Activated CD4-positive, CD25-positive, alpha-beta regulatory T cell (primary cell): ENCODE measurements at places on chromosomes 1 and 21.

GRCh38 chr21:17532292-17532691 lies 19.4 kb downstream of the CXADR start:
- no peak for DNase-seq

- no peak for DNase-seq
Measured at GRCh38 chr21:38297194-38297631, 40.4 kb downstream of the KCNJ15 start.

- no peak for DNase-seq
Measured at GRCh38 chr1:61120998-61121397, 38.6 kb downstream of the NFIA start.

GRCh38 chr1:30101487-30102227 lies 621.7 kb downstream of the MATN1 start:
- DNase-seq: no peak

- no peak for DNase-seq
Measured at GRCh38 chr1:57959531-57960241, 535.8 kb upstream of the DAB1 start.

DNA sequence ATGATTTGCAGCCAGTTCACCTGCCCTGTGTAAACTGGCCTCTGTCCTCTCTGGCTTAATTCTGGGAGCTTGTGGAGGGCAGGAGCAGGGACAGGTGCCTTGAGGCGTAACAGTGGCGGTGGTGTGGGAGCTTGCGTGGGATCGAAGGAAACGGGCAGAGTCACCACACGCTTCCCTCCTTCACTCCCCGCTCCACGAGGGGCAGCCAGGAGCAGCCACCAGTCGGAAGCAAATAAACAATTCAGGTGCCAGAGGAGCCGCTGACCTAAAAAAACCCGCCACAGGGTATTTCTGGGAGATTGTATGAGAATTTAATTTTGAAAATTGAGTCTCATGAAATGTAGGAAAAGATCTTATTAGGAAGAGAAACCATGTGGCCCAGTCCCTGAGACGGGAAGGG lies 26.0 kb downstream of the FAAP20 start:
- DNase-seq: no peak

- DNase-seq: no peak
Measured at GRCh38 chr1:40350391-40350790, 23.1 kb upstream of the SMAP2 start.

DNA sequence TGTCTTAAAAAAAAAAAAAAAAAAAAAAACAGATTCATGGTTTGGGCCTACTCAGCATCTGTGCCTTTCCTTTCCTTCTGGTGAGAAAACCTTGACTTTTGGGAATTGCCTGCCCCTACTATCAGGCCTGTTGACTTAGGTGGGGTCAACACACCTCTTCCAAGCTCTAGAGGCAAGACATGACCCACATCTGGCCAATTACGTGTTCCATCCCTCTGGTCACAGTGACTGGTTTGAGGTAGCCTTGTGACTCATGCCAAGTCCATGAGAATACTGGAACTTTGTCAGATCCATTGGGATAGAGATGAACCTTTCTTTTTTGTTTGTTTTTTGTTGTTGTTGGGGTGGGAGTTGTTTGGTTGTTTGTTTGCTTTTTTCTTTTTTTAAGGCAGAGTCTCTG lies 37.3 kb upstream of the KHDRBS1 start:
- no peak for DNase-seq

- no peak for DNase-seq
Measured at GRCh38 chr1:150529017-150529416, 13.5 kb downstream of the FALEC start.

- DNase-seq: no peak
Measured at GRCh38 chr1:155175927-155176371, 2.3 kb downstream of the TRIM46 start.

- DNase-seq: no peak
Measured at GRCh38 chr1:173417563-173417962, 59.6 kb upstream of the PRDX6 start.

DNA sequence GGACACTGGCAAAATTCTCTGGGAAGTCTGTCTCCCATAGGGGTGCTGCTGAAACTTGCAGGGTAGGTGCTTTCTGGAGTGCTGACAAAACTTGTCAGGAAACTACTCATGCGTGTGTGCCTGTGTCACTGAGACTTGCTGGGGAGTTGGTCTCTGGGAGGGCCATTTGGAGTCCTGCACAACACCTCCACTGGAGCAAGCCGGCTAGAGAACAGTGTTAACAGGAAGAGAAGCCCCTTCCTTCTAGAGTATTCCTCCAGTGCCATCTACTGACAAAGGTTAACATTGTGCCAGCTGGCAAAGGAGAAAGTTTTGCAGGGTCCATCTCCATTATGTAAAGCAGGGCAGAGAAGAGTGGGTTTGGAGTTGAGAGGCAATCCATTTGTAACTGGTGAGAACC lies 30.0 kb downstream of the ZMYM4 start:
- DNase-seq: no peak

GRCh38 chr1:46556822-46557221 lies 5.4 kb upstream of the KNCN start:
- DNase-seq: no peak

GRCh38 chr1:230563591-230563990 lies 78.7 kb upstream of the COG2 start:
- DNase-seq: no peak

- no peak for DNase-seq
Measured at GRCh38 chr1:94202241-94202640, 35.1 kb downstream of the ARHGAP29 start.

- DNase-seq: no peak
Measured at GRCh38 chr1:62784509-62785365, 805 bp downstream of the ATG4C start.

DNA sequence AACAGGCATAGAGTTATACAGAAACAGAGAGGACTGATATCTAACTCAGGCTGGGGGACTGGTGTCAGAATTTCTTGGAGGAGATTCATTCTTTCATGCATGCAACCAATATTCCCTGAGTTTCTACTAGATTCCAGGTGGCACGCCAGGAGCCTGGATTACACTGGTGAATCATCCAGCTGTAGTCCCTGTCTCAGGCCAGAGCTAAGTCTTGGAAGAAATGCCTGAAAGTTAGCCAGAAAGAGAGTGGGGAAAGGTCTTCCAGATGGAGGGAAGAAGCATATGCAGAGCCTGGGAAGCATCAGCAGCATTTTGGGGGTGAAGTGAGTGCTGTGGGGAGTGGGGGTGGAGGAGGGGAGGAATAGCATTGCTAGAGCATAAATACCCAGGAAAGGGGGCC lies 239.1 kb downstream of the OMA1 start:
- no peak for DNase-seq

DNA sequence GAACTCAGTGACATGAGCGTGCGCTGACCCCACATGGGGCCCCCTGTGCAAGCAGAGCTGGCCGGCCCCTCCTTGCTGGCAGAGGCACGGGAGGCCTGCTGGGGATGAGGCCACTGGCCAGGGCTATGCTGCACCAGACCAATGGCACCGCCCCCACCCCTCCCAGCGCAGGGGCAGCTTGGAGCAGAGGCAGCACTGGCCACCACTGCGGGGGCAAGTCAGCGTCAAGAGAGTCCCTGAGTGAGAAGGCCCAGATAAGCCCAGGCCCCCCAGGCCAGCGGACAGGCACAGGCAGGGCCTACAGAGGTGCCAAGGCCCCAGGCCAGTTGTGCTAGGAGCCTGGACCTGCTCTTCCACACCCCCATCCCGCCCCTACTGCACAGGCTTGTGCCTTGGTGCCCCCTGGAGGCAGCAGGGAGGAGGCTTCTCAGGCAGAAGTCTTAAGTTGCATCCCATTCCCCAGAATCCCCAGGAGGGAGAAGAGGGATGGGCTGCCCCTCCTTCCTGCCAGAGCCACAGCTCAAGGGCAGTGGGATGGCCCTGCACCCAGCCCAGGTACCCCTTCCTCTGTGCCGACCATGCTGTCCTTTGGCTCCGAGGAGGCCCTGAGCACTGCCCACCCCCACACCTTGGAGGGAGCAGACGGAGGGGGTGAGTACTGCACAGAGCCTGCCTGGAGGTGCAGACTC lies 35.8 kb downstream of the EPHX1 start:
- no peak for DNase-seq

DNA sequence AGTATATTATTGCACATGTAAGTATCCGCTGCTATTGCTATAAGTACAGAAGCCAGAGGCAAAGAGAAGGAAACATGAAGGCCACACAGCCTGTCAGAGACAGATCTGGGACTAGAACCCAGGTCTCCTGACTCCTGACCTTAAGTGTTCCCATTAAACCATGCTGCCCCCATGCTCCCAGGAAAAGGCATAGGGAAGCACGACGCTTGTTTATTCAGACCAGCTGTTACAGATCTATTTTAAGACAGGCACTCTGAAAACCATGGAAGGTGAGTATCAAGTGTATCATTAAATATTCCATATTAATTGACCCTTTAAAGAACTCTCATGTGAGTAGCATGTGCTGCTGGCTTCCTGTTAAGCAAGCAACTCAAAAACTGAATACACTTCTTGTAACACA lies 11.4 kb downstream of the VAV3 start:
- DNase-seq: no peak

GRCh38 chr1:161196521-161197451 lies 2.1 kb downstream of the ADAMTS4 start:
- no peak for DNase-seq

DNA sequence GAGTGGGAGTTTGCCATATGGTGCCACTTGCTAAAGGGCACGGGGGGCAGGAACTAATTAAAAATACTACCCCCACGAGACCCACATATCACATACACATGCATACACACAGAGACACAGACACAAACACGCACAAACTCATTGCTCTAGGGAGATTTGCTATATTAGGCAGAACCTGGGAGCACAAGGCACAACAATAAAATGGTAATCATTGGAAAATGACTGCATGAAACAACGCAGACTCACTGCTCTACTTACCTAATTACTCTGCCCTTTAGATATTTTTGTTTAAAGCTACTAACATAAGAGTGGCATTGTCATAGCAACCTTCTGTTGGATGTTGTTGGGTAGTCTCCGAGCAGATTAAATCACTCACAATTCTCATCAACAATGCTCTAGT lies 20.3 kb upstream of the RGS4 start:
- DNase-seq: no peak

GRCh38 chr1:233172201-233172600 lies 123.3 kb downstream of the PCNX2 start:
- no peak for DNase-seq

- peak; percentile 53 for DNase-seq
Measured at GRCh38 chr1:27111626-27112573, 43.0 kb downstream of the SLC9A1 start.

- DNase-seq: no peak
Measured at GRCh38 chr1:161001525-161001924, 19.4 kb downstream of the F11R start.
